ENCODE measurements at places on chromosomes 7 and 10.

DNA sequence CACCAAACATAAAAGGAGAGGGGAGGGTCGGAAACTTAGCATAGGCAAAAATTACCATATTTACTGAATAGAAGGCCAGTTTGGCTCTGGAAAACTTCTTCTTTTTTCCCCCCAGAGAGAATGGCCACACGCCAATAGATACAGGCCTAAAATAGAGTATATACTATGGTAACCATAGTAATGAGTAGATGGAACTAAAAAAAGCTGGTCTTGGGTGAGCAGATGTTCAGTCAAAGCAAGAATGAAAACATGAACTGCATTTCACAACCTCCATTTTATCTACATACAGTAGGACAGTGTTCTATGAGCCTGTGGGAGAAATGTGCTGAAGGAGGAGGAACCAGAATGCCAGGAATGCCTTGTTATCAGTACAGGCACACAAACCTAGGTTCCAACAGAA, 141.7 kb upstream of the SEMA3A start:
- DNase-seq: no peak

DNA sequence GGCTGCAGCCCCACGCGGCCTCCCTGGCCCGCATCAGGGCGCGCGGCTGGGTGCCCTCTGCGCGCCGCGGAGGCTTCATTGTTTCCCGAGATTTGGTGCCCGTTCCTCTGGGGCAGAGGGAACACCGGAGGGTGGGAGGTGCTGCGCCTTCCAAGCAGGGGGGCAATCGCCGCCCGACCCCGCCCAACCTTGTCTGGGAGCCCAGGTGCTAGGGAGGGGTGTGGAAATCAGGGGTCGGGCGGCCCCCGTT, 1.0 kb upstream of the NRP1 start:
- DNase-seq: no peak

- DNase-seq: no peak
Observed at GRCh38 chr7:95915731-95916130, 143.4 kb downstream of the DYNC1I1 start.

- no peak for DNase-seq
Observed at GRCh38 chr10:1376384-1376945, 320.3 kb downstream of the WDR37 start.

GRCh38 chr7:158534598-158534997, 53.0 kb downstream of the PTPRN2 start:
- DNase-seq: no peak

DNA sequence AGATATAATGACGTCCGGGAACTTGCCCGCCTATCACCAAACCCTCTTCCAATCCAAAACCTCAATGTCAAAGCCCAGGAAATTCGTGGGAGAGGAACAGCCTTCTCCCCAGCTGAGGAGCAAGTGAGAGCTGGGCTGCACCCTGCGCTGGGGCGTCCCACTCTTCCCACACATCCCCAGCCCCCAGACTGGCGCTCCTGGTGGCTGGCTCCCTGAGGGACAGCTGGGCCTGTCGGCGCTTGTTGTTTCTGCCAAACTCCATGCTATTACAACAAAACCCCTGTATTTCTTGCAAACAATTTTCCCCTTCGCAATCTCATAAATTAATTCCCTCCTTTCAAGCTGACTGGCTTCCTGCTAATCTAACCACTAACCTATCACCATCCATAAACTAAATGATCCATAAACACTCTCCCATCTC, 53.0 kb downstream of the GRID1 start:
- DNase-seq: no peak

GRCh38 chr10:67076144-67076543, 150.3 kb downstream of the LRRTM3 start:
- no peak for DNase-seq

GRCh38 chr7:19677180-19677579, 31.7 kb downstream of the POLR1F start:
- DNase-seq: peak; percentile 53

DNA sequence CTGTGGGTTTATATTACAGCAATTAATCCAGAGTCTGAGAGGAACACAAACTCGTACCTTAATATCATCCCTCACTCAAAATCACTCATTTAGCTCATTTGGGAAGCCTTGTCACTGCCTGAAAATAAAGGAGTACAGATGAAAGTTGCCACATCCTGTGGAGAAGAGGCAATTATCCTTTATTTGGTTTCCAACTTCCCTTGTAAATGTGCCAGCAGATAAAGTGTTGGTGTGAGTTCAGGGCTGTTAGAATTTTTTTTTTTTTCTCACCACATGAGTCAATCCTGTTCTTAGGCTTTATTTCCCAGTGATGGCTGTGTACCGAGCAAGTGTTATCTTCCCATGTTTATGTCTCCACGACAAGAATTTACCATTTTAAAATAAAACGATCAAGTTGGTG, 99.0 kb upstream of the SMIM30 start:
- DNase-seq: no peak

DNA sequence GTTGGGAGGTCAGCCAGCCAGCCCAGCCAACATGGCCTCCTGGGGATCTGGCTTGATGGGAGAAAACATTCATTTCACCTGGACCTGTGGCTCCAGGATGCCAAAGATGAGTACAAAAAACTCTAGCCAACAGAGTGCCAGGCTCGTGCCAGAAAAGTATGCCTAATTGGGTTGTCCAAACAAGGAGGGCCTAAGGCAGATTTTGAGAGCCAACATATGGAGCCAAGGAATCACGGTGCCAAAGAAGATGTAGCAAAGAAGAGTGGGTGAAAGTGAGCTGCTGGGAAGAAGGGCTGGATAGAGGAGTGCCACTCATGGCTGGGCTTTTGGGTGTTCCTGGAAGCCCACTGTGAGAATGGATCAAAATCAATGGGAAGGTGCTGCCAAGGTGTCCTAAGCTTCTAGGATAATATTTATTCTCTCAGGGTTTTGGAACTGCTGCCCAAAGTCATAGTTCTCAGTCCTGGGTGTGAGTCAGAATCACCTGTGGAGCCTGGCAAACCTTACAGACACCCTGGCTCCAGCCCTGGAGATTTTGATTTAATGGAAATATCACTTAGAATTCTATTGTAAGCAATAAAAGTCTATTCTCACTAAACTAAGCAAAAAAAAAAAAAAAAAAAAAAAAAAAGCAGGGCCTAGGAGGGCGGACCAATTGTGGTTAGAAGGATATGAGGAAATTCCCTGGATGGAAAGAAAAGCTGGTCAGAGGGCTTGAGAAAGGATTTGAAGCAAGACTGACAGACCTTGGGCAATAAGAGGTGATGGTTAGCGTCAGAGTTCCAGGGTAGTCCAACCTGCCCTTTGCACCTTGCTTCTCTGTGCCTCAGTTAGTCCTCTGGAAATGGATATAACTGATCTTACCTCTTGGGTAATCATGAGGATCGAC, 182.2 kb upstream of the PRR15 start:
- no peak for DNase-seq

DNA sequence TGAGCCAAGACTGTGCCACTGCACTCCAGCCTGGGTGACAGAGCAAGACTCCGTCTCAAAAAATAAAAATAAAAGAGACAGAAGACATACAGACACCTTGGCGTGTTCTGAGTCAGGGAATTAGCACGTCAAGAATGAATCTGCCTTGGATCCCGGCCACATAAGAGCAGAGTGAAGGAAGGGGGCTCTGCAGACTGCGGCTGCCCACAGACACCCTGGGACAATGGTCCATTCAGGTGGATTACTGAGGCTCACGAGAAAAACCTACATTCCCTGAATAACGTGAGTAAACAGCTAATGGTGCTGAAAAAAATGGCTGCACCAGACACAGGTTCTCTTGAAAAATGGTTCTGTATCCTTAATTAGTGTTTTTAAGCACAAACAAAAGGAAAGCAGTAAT, 100.1 kb upstream of the FGFR2 start:
- no peak for DNase-seq

- DNase-seq: no peak
Observed at GRCh38 chr7:37467002-37467401, 18.3 kb upstream of the ELMO1 start.

GRCh38 chr10:63670291-63670898, 149.2 kb downstream of the REEP3 start:
- no peak for DNase-seq

GRCh38 chr10:110977662-110978061, 58.3 kb downstream of the SHOC2 start:
- peak; percentile 67 for DNase-seq

- DNase-seq: no peak
Observed at GRCh38 chr10:33238643-33239042, 95.8 kb downstream of the NRP1 start.

DNA sequence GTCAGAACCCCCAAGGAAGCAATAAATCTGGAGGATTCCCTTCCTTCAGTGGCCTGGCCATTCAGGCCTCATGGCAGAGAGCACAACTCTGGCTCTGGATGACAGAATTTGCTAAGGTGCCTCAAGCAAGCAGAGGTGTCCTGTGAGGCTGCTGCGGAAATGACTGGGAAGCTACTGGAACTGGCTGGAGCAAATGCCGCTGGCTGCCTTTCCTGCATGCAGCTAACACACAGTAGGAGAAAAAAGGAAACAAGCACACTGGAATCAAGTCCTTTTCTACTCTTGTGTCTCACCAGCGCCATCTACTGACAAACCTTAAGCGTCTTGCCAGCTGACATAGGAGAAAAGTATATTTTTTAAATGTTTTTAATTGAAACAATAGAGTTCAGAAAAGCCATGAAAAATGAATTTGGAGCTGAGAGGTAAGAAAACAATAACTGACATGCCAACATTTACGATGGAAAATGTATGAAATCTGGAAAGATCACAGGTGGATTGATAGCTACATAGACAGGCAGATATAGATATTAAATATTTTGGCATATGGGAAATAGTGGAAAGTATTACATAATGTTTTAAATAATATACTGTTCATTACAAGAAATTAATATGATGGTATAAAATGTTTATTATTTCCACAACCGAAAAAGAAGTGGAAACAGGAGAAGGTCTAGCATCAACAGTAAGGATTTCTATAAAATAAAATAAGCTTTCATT, 951.6 kb downstream of the ANKRD7 start:
- peak; percentile 9 for DNase-seq

DNA sequence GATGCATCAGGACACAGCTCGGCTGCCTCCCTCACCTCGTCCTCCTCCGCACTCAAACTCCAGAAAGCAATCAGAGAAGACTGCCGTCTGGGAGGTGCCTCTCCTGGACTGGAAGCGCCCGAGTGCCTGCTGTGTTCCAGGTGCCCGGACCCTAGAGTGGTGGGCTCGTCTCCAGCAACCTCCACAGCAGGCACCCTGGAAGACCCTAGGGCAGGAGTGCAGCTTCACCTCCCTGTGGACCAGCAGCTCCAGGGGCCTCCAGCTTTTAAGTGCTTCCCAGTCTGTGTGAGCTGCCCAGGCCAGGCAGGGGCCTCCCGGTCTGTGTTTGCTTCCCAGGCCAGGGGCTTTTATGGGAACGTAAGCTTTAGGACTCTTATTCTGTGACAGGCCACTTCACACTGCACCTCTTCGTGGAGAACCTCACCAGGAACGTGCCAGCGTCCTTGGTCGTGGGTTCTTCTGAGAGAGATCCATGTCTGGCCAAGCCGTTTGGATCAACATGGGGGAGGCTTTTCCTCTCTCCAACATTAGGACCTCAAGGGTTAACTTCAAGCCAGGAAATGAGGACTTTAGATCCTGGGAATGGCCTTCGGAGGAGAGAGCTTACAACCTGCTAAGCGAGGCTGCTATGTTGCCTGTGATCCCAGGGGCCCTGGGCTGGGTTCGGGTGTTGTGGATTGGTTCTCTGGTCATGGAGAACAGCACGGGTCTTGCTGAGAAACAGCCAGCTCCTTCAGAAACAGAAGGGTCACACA, 5.9 kb upstream of the PWWP2B start:
- DNase-seq: no peak

DNA sequence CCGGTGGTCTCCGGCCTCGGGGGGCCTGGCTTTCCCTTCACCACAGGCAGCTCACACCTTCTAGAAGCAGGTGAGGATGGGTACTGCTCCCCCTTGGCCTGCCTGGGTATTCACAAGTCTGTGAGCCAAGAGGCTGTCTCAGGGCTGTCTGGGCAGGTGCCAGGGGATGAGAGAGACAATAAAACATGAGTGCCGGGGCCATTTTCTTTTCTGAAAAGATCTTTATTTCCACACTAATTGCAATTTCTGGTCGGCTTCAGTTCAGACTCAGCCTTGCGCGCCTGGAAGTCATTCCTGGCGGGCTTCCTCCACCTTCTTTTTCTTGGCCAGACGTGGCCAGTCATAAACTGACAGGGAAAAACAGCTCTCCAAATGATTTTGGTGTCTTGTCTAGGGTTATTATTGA, 171.2 kb downstream of the ARHGAP12 start:
- no peak for DNase-seq

DNA sequence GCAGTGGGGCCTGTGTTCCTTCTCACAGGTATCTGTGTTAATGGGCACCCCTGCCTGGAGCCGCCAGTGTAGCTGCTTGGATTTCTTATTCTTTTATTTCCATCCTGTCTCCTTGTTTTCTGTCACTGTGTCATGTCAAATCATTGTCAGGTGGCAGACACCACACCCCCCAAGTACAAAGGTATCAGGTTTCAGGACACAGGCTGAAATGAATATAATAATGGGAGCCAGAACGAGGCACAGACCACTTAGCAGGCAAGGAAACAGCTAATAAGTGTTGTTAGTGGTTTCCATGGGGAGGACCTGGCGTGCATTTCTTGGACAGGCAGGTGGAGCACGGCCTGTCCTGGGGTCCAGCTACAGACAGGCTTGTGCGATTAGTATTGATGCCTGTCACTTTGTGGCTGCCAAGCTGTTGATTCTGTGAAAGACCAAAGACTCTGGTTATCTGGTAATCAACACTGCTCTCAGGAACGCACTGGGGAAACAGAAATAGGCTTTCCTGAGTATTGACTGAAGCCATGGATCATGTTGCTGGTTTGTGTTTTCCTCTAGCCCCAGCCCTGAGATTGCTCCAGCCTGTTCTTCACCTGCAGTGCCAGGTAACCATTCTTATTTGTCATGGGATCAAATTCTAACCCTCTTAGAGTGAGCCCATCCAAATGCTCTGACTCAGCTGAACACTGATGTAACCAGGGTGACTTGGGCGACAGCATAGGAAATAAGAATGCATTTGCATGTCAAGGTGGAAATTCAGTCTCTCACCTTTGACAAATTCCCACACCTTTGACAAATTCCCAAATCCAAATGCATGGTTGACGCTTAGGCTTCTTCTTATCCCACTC, 1002.0 kb downstream of the LRMDA start:
- no peak for DNase-seq

- no peak for DNase-seq
Observed at GRCh38 chr7:75028299-75028698, 45.3 kb downstream of the RCC1L start.

DNA sequence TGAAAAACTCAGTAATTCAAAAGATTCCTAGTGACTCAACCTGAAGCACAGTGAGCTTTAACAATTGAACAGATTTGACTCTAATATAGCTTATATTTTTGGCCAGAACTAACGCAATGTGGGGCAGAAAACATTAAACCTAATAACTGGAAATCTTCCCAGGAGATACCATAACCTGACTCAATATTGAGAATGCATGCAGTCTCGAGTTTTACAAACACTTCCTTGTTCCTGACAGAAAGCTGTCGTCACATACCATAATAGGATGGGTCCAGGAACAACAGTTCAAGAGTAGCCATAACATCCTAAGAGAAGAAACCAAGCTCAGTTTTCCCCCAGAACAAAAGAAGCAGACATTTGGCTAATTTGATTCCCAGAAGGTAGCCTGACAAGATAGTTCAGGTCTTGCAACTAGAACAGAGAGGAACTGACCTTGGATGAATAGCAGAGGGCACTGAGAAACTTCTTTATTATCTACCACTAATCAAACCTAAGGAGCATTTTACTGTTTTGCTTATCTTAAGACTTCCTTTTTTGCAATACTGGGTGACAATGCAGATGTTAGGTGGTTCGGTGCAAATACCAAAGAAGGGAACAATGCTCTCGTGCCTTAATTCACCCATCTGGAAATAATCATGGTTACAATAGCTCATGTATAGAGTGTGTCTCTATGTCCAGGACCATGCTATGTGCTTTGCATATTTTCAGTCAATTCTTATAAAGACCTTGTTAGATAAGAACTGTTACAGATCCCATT, 38.6 kb upstream of the ACSL5 start:
- DNase-seq: peak; percentile 26
